Liver (tissue), 10 donors: ENCODE measurements at places on chromosomes 4 and X. TPM values are rescaled to one million over a fixed set of nuclear protein-coding genes. Genes with fewer than 3 reads are reported as not detected.

Gene NUDT10
- total RNA-seq, result 2.4 TPM

Gene AMTN
- total RNA-seq, result not detected

Gene SMC1A
- 25.6 TPM for total RNA-seq

Gene REPS2
- total RNA-seq, result 5.0 TPM

Gene FREM3
- total RNA-seq, result not detected

Gene SPANXA1
- not detected for total RNA-seq
